ENCODE measurements at places on chromosomes 3 and 15. TPM values are rescaled to one million over a fixed set of nuclear protein-coding genes. Genes with fewer than 3 reads are reported as not detected.
A peak's percentile ranks its signal among the peaks of the same experiment; 100 is the strongest.

- no peaks in the 10 kb centered on the region for H3K27me3 ChIP-seq
- H3K27ac ChIP-seq: no peak overlapping the region
Measured at GRCh38 chr3:69823743-69824142, 84.5 kb downstream of the MITF start.

DNA sequence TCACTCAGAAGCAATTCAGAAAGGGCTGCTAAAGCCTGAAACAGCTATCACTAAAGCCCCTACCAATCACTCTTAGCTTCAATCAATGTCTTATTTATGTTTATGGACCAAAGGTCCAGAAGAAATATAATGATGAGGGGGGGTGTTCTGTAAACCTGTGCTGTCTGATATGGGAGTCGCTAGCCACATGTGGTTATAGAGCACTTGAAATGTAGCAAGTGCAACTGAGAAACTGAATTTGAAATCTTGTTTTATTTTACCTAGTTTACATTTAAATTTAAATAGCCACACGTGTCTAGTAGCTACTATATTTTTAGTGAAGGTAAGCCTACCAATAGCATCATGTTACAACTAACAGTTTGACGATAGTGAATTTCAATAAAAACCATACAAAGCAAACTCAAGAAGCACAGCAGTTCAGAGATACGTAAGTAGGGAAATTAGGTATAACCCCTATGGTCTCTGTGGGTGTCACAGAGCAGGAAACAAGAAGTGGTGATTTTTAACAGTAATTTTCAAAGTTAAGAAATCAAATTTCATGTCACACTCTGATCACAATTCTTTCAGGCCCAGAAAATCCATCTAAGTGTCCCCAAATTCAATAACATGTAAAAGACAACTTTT is 3.6 kb downstream of the POU1F1 start:
- no peak for DNase-seq
- H3K4me1 ChIP-seq: no peaks in the 10 kb centered on the region
- H3K36me3 ChIP-seq: no peaks in the 10 kb centered on the region
- H3K4me3 ChIP-seq: no peak overlapping the region

DNA sequence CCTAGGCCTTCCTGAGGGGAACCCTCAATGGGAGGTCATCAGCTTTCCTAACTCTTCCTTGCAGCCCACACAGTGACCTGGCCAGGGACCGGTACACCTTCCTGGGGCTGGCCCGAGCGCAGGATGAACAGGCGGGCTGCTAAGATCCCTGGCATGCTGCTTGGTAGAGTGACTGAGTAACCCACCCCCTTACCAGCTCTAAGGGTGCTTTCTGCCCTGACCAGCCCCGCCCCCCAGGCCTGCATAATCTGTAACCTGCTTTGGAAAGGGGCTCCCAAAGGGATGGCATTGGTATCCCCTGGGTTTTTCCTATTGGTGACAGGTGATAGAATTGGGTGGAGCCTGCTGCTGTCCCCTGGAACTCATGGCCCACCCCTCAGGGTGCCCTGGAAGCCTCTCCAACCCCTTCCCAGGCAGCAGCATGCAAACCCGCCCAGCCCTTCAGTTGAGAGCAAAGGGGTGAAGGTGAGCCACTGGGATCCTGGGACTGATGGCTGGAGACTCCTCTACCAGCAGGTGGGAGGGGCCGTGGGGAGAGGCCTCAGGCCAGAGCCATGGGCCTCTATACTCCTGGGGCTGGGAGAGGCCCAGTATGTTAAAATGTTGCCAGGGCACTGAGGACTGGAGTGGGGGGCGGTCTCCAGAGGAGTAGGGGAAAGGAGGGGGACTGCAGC is 11.1 kb upstream of the KIF7 start:
- peak overlapping the region; percentile 78 for H3K27ac ChIP-seq
- no peak for DNase-seq
- H3K4me1 ChIP-seq: peaks cover 10% of the 10 kb centered on the region
- peak overlapping the region; percentile 54 for H3K4me3 ChIP-seq
- no peaks in the 10 kb centered on the region for H3K27me3 ChIP-seq

DNA sequence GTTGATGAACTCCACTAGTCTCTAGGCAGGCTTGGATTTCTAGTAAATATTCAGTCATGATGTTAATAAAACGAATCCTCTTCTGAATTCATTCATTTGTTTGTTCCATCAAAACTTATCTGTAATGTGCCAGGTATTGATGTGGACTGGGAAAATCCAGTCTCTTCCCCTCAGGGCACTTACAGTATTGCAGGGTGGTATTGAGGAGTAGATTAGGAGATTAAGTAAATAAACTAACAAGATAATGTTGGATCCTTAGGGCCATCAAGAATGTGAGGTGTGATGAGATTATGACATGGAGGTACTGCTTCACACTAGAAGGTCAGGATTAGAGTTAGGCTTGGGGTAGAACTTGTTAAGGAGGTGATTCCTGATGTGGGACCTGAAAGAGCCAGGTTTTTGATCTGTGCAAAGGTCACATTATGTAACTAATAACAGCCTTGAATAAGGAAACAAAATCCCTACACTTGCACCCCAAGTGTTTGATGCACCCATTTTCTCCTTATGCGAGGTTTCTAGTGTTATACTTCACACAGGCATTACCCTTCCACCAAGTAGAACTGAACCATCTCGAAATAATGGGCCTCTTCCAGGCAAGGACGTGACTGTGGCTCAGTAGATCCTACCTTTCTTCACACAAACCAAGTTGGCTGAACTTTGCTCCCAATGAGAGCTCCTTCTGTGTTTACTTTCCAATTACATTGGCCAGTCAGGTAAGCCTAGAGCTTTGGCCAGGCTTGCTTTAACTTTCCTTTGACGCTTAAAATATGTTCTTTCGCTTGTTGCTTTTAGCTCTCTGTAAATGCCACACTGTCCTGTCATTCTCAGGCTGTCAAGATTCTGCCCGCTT is 16.7 kb downstream of the MCTP2 start:
- H3K36me3 ChIP-seq: no peaks in the 10 kb centered on the region
- H3K27ac ChIP-seq: no peak overlapping the region
- H3K27me3 ChIP-seq: no peaks in the 10 kb centered on the region
- DNase-seq: no peak
- H3K4me3 ChIP-seq: no peak overlapping the region

GRCh38 chr3:71589132-71589531 is 5.6 kb upstream of the FOXP1 start:
- peaks cover 5% of the 10 kb centered on the region for H3K4me1 ChIP-seq
- no peak for DNase-seq
- H3K27ac ChIP-seq: no peak overlapping the region
- H3K27me3 ChIP-seq: no peaks in the 10 kb centered on the region
- H3K36me3 ChIP-seq: no peaks in the 10 kb centered on the region

GRCh38 chr3:95227092-95227491 is 1164.2 kb downstream of the NSUN3 start:
- H3K4me3 ChIP-seq: no peak overlapping the region
- H3K27ac ChIP-seq: no peak overlapping the region
- H3K4me1 ChIP-seq: no peaks in the 10 kb centered on the region

GRCh38 chr3:123667784-123668183 is 82.9 kb upstream of the HACD2 start:
- H3K27me3 ChIP-seq: no peaks in the 10 kb centered on the region
- H3K4me3 ChIP-seq: no peak overlapping the region
- no peaks in the 10 kb centered on the region for H3K36me3 ChIP-seq
- no peak overlapping the region for H3K27ac ChIP-seq
- DNase-seq: no peak

- no peaks in the 10 kb centered on the region for H3K36me3 ChIP-seq
- H3K4me3 ChIP-seq: no peak overlapping the region
- no peaks in the 10 kb centered on the region for H3K27me3 ChIP-seq
- no peaks in the 10 kb centered on the region for H3K4me1 ChIP-seq
- H3K27ac ChIP-seq: no peak overlapping the region
- no peak for DNase-seq
Measured at GRCh38 chr3:153396581-153396980, 234.6 kb downstream of the RAP2B start.

DNA sequence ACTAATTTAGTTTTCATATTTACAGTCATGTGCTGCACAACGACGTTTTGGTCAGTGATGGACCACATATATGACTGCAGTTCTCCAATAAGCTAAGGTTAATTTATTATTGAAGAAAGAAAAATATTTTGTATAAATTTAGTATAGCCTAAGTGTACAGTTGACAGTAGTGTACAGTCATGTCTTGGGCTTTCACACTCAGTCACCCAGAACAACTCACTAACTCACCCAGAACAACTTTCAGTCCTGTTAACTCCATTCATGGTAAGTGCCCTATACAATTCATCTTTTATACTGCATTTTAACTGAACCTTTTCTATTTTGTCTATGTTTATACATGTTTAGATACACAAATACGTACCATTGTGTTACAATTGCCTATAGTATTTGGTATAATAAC is 3.8 kb upstream of the GABRR3 start:
- no peak for DNase-seq
- H3K4me3 ChIP-seq: no peak overlapping the region
- H3K27me3 ChIP-seq: no peaks in the 10 kb centered on the region
- no peaks in the 10 kb centered on the region for H3K36me3 ChIP-seq
- no peaks in the 10 kb centered on the region for H3K4me1 ChIP-seq

DNA sequence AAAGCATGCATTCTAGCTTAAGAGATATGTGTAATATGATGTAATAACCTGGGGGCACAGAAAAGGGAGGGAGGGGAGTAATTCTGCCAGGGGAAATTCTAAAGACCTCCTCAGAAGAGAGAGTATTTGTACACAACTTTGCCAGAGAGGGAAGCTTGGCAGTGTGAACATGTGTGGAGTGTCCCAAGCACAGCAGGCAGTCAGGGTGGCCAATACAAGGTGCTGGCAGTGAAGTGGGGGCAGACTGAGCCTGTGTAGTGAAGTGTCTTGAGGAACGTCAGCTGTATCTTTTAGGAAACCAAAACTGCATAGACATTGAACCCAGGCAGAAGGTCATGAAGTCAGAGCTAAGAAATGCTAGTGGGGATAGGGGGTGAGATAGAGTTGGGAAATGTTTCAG is 29.7 kb upstream of the TMEM42 start:
- H3K27me3 ChIP-seq: no peaks in the 10 kb centered on the region
- H3K36me3 ChIP-seq: no peaks in the 10 kb centered on the region
- H3K27ac ChIP-seq: no peak overlapping the region
- H3K4me3 ChIP-seq: no peak overlapping the region
- DNase-seq: no peak

DNA sequence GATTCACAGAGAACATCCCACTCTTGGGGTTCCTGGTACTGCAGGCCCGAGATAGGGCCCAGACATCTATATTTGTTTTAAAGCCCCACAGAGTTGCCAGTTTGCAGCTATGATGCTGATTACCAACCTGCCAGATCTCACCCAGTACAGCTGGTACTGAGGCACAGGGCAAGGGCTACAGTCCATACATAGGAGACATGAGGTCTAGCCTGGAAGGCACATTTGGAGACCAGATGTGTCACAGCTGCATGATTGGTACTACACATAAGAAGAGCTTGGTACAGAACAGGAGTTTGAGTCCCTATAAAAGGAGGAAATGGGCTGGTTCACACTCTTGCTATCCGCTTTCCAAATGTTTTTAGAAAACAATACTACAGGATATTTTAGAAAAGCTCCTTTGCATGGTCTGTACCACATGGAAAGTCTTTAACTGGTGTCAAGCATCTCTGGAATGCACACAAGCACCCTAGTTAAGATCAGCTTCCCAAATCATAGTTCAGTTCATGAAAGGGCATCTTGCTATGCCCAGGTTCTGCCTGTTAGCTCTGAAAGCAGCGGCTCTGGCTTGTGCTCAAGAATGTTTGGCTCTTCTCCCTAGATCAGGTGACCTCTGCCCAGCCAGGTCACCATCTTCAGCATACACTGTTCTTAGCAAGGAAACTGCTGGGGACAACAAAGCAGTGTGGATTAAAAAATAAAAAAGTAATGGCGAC is 20.6 kb downstream of the MTMR14 start:
- H3K27ac ChIP-seq: peak overlapping the region; percentile 63
- H3K27me3 ChIP-seq: no peaks in the 10 kb centered on the region
- peaks cover 30% of the 10 kb centered on the region for H3K4me1 ChIP-seq

- H3K36me3 ChIP-seq: no peaks in the 10 kb centered on the region
- no peaks in the 10 kb centered on the region for H3K27me3 ChIP-seq
- H3K27ac ChIP-seq: no peak overlapping the region
- H3K4me1 ChIP-seq: no peaks in the 10 kb centered on the region
Measured at GRCh38 chr15:68096099-68096498, 42.0 kb downstream of the PIAS1 start.

Gene COL6A5
- 1.5 TPM for total RNA-seq

Gene SST
- not detected for total RNA-seq

Gene SV2B
- total RNA-seq: 1.6 TPM

Gene C2CD4A
- 0.12 TPM for total RNA-seq

Gene SMCO1
- total RNA-seq: 0.25 TPM

Gene MRPL3
- total RNA-seq: 66.3 TPM

Gene OSBPL10
- total RNA-seq: 175 TPM

All from testis (tissue), 5 donors.